ENCODE measurements at places on chromosomes 12 and 14.

DNA sequence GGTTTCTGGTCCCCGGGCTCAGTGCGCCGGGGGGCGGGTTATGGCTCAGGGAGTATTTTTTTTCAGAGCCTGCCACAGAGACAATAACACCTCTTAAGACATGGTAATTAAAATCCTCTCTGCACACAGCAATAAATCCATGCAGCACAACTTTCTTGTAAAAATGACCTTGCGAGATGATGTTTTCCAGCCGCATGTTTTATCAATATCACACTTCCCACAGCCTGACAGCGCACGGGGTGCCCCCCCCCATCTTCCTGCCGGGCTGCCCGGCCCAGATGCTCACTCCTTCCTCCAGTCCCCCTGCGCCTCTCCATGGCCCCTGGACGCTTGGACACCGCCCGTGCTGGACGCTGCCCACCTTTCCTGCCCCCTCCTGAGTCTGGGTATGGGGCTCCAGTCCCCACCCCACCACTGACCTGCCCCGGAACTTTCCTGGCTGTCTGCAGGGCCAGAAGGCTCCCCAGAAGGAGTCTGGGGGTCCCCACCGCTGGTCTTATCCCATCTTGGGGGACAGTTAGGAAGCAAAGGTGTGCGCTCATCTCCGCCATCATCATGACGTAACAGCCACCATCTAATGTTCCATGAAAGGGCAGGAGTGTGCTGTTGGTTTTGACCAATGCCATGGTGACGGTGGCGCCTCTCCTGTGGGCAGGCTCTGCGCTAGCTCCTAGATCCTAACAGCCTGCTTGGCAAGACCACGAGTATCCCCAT is 182.9 kb downstream of the KIF26A start:
- DNase-seq, result no peak

- DNase-seq, result no peak
Measured at GRCh38 chr14:95408731-95409476, 89.2 kb upstream of the CLMN start.

DNA sequence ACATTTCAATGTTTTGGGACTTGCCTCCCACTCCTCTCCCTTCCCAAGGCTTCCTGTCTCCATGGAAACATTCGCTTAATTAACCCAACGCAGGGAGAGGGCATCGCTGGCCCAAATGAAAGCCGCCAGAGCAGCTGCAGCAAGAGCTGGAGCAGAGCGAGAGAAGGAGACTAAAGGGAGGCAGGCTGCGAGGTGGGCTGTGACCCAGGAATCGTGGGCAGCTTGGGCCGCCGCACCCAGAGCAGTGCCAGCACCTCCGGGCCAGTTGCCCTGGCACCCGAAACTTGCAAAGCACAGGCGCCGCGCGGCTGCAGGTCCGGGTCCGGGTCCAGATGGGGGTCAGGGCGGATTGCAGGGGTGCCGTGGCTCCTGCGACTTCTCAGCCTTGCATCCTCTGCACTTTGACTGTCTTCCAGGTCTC is 43.5 kb upstream of the PTPRQ start:
- DNase-seq, result peak; percentile 77

GRCh38 chr14:104244221-104245011 is 106.0 kb downstream of the KIF26A start:
- no peak for DNase-seq

DNA sequence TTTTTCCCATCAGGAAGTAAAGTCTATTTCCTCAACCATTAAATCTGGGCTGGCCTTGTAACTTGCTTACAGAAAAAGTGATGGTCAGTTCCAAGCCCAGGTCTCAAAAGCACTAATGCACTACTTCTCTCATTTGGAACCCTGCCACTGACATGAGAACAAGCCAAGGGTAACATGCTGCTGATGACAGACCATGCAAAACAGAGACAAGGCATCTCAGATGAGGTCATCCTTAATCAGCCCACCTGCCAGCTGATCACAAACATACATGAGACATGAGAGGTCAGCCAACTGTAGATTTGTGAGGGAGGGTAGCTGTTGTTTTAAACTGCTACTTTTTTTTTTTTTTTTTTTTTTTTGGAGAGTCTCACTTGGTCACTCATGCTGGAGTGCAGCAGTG is 16.2 kb downstream of the TWF1 start:
- DNase-seq, result peak; percentile 91

DNA sequence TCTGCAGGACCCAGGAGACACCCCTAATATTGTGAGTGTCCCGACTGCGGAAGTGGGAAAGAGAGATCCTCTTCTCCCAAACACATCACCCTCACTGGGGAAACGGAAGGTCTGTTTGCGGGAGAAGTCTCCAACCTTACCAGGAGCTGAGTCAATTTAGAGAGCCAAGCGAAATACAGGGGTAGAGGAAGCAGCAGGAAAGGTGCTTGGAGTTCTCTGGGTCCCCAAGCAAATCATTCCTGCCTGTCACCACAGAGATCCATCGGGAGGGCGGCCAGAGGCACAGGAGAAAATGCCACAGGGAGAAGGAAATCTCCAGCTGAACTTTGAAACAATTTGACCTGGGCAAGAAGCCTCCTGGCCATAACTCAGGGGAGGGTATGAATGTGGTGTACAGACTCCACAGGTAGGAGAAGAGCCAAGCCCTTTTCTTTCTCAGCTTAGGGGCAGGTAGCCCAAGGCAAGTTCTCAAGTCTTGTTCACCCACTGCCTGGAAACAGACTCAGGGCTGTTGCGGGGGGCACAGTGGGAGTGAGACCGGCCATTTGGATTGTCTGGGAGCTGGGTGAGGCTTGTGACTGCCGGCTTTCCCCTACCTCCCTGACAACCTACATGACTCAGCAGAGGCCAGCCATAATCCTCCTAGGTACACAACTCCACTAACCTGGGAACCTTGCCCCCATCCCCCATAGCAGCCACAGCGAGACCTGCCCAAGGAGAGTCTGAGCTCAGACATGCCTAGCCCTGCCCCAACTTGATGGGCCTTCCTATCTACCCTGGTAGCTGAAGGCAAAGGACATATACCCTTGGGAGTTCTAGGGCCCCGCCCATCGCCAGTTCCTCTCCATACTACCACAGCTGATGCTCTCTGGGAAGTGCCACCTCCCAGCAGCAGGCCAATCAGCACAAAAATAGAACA is 211.9 kb upstream of the ARHGAP5 start:
- DNase-seq, result peak; percentile 15

DNA sequence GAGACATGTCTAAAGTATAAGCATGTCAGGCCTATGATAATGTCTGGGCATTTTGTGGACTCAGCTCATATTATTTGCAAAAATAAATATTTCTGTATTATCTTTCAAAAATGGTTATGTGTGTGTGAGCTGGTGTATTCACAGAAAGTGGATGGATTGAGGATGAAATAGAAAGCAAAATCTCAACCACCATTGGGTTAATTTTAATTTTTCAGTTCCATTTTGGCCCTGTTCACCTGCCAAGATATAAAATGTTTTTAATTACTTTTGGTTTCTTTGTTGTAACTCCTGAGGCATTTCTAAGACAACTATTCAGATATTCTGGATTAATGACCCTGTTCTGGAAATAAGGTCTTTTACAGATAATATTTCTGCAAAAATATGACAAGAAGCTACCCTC is 232.7 kb upstream of the PPFIA2 start:
- no peak for DNase-seq

DNA sequence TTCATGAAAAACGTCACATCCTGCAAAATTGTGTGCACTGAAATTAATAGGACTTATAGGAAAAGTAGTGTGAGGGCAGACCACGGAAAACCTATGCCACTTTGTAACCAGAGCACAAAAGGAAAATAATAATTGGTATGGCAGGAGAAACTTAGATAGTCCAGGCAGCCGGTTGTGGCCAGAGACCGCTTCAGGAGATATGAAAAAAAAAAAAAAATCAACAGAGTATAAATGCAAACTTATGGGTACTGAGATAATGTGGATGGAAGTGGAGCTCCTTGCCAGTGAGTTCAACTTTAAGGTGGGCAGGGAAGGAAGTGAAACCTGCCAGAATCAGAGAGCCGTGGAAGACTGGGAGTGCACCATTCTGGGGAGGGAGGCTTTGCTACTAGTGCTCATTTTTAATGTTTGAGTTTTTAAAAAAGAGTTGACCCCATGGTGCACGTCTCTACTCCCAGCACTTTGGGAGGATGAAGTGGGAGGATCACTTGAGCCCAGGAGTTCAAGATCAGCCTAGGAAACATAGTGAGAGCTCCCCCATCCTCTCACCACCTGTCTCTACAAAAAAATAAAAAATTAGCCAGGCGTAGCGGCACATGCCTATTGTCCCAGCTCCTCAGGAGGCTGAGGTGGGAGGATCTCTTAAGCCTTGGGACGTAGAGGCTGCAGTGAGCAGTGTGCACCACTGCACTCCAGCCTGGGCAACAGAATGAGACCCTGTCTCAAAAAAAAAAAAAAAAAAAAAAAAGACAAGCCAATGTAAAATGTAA is 34.3 kb upstream of the METAP2 start:
- DNase-seq, result no peak

GRCh38 chr12:69410571-69410970 is 51.0 kb downstream of the YEATS4 start:
- no peak for DNase-seq

- DNase-seq, result no peak
Measured at GRCh38 chr12:70763666-70764065, 126.4 kb upstream of the PTPRB start.

DNA sequence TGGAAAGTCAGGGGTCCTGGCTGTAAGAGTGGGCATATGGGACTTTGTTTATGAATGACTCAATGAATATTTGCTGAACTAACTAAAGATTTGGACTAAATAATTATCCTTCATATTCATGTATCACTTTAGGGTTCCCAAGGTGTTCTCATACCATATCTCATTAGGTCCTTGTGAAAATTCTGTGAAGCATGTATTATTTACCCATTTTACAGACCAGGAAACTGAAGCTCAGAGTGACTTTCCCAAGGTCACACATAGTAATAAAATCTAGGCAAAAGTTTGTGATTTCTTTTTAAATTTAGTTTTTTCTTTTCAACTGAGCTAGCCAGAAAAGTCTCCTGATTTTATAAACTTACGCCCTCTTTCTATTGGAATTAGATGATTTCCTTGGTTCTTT is 9.4 kb downstream of the PDE1B start:
- no peak for DNase-seq

DNA sequence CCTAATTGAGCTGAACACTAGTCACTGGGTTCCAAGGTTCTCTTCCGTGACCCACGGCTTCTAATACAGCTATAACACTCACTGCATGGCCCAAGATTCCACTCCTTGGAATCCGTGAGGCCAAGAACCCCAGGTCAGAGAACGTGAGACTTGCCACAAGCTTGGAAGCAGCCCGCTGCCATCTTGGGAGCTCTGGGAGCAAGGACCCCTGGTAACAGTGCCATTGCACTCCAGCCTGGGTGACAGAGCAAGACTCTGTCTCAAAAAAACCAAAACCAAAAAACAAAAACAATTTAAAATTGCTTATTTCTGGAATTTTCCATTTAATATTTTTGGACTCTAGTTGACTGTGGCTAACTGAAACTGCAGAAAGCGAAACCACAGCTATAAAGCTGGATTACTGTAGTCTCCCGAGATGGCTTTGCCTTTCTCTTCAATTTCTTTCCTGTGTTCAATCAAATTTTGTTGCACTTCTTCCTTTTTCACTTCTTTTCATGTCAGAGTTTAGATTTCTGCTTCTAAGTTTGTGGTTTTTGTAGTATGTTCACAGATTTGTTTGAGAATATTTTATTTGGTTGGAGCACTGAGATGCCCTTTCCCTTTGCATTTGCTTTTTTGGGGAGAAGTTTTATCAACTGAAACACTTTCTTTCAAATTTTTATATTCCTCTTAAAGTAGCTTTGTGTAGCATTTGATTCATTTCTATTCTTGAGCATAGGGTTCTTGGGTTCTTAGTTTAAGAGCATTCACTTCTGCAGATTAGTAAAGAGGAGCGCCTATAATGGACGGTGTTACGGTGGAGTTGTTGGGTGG is 44.6 kb downstream of the DDHD1 start:
- no peak for DNase-seq

DNA sequence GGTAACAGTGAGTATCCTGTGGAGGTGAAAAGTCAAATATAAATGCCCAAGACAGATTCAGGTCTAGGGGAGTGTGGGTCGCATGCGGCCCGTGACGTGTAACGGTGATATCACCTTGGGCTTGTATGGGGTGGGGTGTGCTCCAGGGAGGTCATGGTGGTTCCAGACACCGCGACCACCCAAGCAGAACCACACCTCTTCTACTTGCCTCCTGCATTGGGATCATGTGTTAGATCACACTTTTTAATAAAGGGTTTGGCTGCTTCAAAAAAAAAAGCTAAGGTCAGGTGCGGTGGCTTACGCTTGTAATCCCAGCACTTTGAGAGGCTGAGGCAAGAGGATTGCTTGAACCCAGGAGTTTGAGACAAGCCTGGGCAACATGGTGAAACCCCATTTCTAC is 4.5 kb downstream of the FBLN5 start:
- DNase-seq, result no peak

DNA sequence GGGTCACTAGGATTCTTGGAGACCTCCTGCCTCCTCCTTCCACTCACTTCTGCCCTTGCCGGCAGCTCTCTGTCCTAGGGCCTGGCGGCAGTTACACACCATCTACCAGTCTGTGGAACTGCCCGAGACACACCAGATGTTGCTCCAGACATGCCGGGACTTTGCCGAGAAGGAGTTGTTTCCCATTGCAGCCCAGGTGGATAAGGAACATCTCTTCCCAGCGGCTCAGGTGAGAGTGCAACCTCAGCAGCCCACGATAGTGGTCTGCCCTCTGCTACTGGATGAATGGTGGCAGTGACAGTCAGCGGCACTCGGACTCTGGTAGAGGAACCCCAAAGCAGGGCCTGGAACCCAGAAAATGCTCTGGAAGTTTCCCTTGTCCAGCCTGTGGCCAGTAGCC is 1.3 kb downstream of the ACADS start:
- DNase-seq, result no peak

GRCh38 chr14:86196471-86196870 is 666.5 kb downstream of the FLRT2 start:
- no peak for DNase-seq

DNA sequence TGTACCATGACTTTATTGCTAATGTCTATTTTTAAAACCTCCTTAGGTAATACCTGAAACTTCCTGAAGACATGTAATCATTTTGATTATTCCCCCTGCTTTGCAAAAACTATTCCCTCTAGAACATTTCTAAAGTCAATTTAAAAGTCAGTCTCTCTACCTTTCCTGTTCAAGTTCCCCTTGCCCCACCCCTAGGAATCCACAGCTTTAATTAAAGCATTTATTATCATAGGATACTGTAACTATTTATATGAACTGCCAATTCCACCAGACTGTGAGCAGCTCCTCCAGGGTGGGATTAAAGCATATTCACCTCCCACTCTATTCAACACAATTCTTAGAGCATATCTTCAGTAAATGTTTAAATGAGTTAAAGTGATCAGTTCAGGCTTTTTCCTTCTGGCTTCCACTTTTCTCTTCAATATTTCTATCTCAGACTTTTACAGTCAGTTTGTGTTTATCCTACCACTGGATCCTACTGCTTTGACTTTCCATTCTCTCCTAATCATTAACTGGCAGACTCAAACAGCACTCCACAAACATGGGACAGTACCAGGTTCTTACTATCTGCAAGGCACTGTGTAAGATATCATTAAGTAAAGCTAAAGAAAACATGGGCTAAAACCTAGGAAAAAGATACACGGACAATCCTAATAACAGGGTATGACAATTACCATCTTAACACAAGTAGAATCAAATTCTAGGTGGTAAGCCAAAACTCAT is 39.1 kb downstream of the PTPN21 start:
- no peak for DNase-seq

All from NCI-H69 (cell line).